ENCODE measurements at places on chromosomes 6 and 20. TPM values are rescaled to one million over a fixed set of nuclear protein-coding genes. Genes with fewer than 3 reads are reported as not detected.

DNA sequence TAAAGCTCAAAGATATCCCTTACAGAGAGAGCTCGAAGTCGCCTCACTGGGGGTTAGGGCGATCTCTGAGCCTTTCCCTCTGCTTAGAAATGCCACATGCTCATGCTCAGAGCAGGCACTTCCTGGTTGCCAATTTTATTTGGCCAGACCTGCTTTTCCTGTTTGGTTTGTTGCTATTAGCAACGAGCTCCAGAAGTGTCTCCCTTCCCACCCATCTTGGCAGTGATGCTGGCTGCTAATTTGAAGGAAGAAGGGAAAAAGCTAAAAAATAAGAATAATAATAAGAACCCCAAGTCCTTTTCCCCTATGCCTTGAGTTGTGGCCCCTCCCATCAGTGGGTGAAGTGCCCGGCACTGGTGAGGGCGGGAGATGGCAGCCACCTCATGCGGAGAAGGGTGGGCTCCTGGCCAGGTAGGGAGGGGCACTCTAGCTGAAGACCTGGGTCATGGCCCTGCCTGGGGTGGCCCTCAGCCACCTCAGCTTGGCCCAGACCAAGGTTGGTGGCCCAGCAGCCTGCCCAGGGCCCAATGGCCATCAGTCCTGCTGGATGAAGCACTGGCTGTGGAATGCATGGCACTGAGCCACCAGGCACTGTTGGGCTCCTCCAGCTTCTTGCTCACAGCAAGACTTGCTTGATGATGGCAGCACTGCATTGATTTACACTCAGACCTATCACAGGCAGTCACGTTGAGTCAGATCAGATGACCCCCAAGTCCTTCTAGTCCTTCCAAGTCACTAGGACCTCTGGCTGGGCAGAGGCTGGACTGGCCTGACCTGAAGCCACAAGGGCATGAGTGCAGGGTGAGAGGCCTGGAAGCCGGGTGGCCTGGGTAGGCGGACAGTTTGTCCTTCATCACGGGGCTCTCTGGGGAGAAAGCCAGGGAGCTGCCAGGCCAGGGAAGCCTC is 79.0 kb downstream of the SYNJ2 start:
- no peak for DNase-seq

MANEA gene
- polyA plus RNA-seq = 2.8 TPM

GOPC gene
- 8.9 TPM for polyA plus RNA-seq

- DNase-seq = no peak
Measured at GRCh38 chr6:29230666-29231065, 60.0 kb downstream of the OR2J2 start.

DNA sequence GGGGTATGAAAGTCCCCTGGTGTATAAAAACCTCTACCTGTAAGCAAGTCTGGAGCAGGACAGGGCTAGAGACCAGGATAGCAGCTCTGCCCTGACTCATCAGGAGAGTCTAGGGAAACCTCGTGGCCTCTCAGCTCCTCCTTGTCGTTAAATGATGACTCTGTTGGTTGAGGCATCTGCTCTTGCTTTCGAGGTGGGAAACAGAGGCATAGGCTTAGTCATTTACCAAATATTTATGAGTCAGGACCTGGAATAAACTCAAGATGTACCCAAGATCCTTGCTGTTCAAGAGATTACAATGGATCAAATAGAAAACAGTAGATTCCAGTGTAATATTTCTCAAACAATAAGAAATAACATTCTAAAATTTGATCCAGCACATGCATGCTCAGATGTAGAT is 5.5 kb downstream of the MANBAL start:
- DNase-seq = no peak

GRCh38 chr20:24439737-24440387 is 29.6 kb upstream of the SYNDIG1 start:
- DNase-seq = no peak

COL19A1 gene
- 14.6 TPM for polyA plus RNA-seq

ULBP3 gene
- polyA plus RNA-seq = 0.22 TPM

- no peak for DNase-seq
Measured at GRCh38 chr20:24432046-24432442, 37.4 kb upstream of the SYNDIG1 start.

TGM2 gene
- 2.4 TPM for polyA plus RNA-seq

DNA sequence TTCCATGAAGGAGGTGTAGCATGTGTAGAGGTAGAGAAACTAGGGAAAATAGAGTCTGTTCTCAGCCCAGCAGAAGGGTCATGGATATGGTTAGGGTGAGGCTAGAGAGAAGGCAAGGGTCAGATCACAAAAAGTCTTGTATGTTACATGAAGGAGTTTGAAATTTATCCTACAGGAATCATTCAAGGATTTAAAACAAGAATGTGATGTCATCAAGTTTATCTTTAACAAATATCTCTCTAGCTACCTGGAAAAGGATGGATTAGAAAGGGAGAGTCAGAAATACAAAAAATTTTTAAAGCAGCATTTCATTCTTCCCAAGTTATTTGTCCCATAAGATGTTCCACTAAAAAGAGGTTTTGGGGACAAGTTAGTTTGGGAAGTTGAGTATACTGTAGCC is 4.4 kb upstream of the CHD6 start:
- no peak for DNase-seq

DNA sequence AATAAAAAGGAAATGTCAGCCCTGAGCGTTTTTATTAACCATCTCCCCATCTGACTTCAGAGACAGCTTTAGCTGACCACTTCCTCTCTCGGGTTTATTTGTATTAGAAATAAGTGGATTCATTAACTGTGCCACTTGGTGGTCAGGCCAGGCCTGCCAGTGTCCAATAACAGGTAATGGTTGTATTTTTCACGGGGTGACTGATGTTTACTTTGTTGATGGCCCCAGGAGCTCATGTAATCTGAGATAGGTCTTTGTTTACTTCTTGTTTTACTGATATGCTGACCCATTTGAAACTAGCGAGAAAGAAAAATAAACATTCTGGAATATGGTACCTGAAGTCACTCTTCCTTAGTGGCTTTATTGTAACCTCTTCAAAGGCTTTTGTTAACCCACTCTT is 504.3 kb upstream of the SLC35B3 start:
- no peak for DNase-seq

SERPINB6 gene
- polyA plus RNA-seq = 35.2 TPM

TRIM40 gene
- polyA plus RNA-seq = not detected

EHMT2 gene
- polyA plus RNA-seq = 96.4 TPM

HLA-DQB2 gene
- 41.1 TPM for polyA plus RNA-seq

GRCh38 chr6:105014954-105015353 is 58.0 kb downstream of the LIN28B start:
- DNase-seq = no peak

MOXD1 gene
- 1.3 TPM for polyA plus RNA-seq

ZNF165 gene
- polyA plus RNA-seq = 3.5 TPM

TUBB1 gene
- 0.43 TPM for polyA plus RNA-seq

GRCh38 chr6:80329496-80329895 is 223.0 kb downstream of the BCKDHB start:
- no peak for DNase-seq

HCK gene
- 33.3 TPM for polyA plus RNA-seq

Data from B cell (primary cell).